ENCODE measurements at places on chromosomes 1 and 21. TPM values are rescaled to one million over a fixed set of nuclear protein-coding genes. Genes with fewer than 3 reads are reported as not detected.
A peak's percentile ranks its signal among the peaks of the same experiment; 100 is the strongest.

DNA sequence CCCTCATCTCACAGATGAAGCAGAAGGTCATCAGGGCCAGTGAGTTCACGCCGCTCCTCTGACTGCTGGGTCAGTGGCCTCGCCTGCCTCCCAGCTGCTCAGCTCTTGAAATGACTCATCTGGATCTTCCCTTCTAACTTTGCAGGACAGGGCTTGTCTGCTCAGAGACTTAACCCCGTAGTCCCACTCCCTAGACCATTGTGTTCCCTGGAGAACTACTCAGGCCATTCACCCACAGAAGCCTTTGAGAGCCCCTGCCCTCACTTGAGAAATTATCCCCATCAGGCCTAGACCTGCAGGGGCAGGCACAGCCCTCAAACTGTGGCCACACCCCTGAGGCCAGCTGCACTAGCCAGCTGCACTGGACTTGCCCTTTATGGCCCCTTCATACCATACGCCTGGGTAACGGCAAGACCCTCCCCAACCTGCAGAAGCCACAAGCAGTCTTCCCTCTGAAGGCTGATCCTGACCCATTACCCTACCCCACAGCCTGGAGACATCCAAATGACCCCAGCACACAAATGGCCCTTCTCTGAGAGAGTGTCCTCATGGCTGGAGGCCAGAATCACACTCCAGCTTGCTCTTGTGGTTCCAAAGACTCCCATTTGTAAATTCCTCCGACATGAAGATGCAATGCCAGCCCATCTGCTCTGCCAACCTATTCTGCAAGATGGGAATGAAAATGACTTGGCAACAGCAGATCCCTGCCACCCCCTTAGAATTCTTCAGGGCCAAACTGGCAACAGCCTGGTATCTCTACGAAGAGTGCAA, 33.2 kb downstream of the RCSD1 start:
- DNase-seq: peak; percentile 99

DNA sequence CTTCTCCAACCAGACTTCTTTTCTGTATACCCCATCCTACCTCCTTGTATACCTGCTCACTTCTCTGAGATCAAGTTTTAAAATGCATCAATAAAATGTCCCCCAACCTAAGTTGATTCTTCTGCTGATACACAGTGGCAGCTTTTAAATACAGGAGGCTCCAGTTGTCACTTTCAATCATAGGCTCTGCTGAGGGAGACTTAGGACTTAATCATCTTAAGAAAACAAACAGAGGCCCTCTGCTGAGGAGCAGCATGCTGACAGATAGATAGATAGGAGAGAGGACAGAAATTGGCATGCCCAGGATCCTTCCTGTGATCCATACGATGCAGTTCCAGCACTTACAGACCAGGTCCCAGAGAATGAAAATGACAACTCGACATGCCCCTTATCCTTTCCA, 311.0 kb upstream of the PROX1 start:
- DNase-seq: peak; percentile 21

DNA sequence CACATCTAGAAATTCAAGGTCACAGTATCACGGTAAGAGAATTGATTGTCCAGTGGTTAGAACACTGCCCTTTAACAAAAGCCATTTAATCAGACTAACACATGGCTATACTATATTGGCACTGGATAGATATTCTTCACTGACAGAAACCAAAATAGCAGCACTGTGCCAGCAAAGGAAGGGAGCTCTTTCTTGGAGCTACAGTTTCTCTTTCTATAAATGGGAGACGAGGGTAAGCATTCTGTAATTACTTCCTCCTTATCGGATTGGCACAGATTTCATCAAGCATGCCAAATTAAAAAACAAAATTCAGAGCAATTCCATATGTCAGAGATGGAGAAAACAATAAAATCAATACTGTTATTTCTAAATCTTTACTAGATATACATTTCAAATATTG, 115.7 kb upstream of the CACYBP start:
- DNase-seq: no peak

- peak; percentile 78 for DNase-seq
Observed at GRCh38 chr21:34822942-34823341, 154.1 kb downstream of the CLIC6 start.

DNA sequence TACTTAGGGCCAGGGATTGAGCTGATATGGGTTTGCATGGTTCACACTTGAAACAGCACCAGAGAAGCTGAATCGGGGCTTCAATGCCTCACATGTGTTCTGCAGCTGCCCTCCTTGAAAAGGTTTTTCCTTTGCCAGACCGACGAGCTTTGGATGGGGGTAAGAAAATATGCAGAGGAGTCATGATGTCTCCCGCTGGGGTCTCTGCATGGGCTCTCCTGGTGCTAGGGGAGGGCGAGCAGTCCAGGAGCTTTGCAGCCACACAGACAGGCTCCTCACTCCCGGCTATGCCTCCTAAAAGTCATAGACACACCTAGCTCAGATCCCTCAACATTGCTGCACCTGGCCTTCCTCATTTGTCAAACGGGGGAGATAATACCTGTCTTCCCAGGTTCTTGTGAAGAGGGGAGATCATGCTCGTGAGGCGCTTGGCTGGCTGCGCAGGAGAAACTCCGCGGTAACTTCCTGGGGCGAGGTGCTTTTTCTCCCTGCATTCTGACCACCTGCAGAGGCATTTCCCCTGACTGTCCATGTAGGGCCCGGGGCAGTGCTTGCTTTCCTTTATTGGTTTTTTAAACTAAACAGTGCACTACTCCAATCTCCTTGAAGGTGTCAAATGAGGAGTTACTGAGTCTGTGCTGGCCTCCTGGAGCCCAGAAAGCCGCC, 112.4 kb downstream of the PLXNA2 start:
- no peak for DNase-seq

DNA sequence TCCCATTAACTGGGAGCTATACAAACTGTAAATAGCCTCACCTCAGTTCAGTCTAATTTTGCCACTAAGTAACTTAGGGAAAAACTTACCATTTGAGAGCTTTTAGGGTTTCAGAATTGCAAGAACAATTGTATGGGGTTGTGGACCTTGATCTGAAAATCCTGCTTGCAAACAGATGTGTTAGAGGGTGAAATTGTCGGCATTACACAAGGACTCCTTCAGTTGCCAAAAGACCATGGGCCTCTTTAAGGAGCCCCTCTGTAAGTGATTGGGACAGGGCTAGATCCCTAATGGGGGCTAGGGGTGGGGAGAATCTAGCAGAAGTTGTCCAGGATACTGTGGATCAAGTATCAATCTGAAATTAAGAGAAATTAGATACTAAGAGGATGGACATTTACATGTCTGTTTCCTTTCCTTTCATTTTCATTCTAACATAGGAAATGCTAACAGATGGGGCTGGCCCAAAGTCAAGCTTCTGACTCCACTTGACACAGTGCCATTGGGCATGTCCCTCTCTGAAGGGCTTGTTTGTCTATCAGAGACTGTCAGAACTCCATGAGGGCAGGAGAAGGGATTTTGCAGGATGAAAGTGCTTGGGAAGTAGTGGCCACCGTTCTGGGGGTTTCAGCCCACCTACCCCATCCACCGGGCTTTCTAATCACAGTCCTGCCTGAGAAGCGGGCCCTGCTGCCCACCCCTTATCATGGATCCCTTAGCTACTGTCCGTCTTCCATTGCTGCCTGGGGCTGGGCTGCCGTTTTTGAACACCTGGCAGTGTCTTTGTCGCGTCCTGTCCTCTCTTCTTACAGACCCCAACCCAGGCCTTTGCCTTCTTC, 54.7 kb downstream of the STUM start:
- DNase-seq: peak; percentile 8

GRCh38 chr1:2372551-2373490, 18.5 kb downstream of the MORN1 start:
- DNase-seq: no peak

Gene UTS2
- not detected for total RNA-seq

Gene CAMK1G
- not detected for total RNA-seq

Gene HSPB7
- total RNA-seq: 3.2 TPM

Gene AGT
- total RNA-seq: 0.19 TPM

Measured in LHCN-M2 (cell line).